ENCODE measurements at places on chromosomes 2 and 18.

GRCh38 chr2:64114063-64114911 lies 29.9 kb downstream of the PELI1 start:
- no peak for DNase-seq

DNA sequence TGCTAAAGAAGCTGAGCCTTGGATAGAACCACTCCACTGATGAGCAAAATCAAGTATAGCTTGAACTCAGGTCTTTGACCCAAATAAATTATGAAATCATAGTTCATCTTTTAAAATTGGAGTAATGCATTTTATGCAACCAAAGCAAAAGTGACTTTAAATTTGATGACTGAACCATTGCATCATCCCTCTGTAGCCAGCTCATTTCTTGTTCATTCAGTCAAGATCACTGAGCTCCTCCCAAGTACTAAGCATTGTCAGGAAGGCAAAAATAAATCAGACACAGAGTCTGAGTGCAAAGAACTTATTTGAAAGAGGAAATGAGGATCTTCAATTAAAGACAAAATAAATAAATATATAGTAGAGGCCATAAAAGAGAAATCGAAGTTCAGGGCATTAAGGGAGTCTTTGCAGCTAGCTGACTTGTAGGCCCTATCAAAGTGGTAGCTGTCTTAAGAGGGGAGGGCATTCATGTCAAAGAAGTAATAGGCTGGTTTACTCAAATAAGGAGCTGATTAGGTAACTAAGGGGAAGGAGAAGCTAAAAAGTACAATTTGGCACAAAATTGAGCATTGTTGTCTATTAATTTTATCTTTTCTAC lies 411.8 kb downstream of the MTX2 start:
- no peak for DNase-seq

GRCh38 chr2:197071790-197072436 lies 145.4 kb upstream of the PGAP1 start:
- no peak for DNase-seq

GRCh38 chr2:226794751-226795171 lies 4.9 kb downstream of the IRS1 start:
- DNase-seq: no peak

- DNase-seq: no peak
These were observed 275 bp downstream of the HOXD8 start for GRCh38 chr2:176129813-176130146.

DNA sequence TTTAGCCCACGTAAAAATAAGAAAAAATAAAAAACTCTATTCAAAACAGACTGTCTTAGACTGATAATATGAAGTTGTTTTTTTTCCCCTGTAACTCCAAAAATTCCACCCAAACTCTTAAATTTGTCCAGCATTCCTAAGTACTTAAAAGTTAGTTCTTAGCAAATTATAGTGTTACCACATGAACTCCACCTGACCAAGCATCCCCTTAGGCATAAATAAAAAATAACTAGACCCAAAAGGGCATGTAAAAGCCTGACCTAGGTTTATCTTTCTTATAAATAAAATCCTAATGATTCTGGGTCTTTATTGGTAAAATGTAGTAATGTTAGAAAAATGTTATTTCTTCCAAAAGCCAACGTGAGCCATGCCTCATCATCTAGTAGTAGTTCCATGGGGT lies 54.3 kb downstream of the TTC21B start:
- no peak for DNase-seq

DNA sequence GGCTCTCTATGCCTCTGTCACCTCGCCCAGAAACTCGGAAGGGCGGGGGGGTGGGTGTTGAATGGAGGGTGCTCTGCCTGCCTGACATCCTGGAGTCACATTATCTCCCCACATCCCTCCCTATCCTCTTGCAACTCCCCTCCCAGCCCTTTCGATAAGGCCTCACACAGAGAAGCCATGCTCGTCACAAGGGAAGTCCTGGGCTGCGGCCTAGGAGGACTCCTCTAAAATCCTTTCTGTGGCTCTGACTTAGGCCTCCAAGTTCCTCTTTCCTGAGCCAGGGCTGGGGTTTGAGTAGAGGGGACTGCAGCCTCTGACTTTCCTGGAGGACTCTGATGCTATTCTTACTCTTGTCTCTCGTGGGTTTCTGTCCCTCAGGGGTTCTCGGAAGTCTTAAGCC lies 75.0 kb upstream of the PKDCC start:
- DNase-seq: no peak

GRCh38 chr2:180046776-180047175 lies 39.7 kb upstream of the CWC22 start:
- DNase-seq: no peak

- no peak for DNase-seq
These were observed 8.4 kb upstream of the IKZF2 start for GRCh38 chr2:213159768-213160167.

DNA sequence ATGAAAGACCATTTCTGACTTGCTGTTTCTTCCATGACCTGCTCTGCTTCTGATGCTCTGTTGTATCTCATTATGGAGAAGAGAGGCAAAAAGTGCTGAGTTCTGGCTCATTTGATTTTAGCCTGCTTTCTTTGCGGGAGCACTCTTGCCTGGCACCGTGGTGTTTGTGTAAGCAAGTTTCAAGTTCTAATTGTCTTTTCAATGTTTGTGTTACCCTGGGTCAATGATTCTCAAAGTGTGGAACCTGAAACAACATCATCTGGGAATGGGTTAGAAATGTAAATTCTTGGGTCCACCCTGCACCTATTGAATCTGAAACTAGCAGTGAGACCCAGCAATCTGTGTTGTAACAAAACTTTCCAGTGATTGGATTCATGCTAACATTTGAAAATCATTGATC lies 85.5 kb upstream of the STON1 start:
- DNase-seq: no peak

GRCh38 chr2:126368758-126369157 lies 287.2 kb upstream of the GYPC start:
- no peak for DNase-seq

GRCh38 chr18:39296293-39296888 lies 1730.8 kb upstream of the CELF4 start:
- DNase-seq: no peak

GRCh38 chr2:229127471-229127870 lies 143.6 kb downstream of the PID1 start:
- no peak for DNase-seq

DNA sequence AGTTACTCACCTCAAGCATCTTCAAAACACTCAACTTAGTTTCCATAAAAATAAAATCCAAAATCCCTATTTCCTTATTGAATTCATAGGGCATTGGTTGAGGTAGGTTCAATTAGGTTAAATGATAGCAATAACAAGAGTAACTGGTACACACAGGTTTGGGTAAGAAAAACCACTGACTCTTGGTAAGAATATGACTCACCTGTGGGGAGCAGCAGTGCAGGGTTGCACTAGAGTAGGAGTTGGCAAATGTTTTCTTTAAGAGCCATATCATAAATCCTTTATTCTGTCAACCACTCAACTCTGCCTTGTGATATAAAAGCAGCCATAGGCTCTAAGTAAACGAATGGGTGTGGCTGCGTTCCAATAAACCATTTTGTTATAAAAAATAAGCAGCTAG lies 71.4 kb upstream of the CDH20 start:
- DNase-seq: no peak

- DNase-seq: no peak
These were observed 150.1 kb upstream of the RIOK3 start for GRCh38 chr18:23302851-23303527.

GRCh38 chr2:197800091-197800490 lies 4.3 kb upstream of the PLCL1 start:
- DNase-seq: no peak

DNA sequence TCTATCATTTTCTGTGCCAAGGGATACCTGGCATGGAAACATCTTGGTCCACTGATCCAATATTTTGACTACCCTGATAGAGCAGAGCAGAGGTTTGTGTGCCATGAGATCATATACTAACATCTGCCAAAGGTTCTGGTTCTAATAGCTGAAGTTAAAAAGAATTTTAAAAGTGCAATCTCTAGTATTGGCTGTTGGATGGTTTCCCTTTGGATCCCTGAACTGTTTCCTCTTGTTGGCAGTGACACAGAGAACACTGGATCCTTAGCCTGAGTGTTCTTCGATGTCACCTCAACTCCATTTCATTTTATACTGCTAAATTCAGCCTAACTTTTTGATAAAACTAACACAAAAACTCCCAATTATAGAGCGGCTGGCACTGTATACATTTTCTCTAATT lies 169.3 kb upstream of the FBXO11 start:
- no peak for DNase-seq

- no peak for DNase-seq
These were observed 81.1 kb downstream of the LONRF2 start for GRCh38 chr2:100241236-100241635.

DNA sequence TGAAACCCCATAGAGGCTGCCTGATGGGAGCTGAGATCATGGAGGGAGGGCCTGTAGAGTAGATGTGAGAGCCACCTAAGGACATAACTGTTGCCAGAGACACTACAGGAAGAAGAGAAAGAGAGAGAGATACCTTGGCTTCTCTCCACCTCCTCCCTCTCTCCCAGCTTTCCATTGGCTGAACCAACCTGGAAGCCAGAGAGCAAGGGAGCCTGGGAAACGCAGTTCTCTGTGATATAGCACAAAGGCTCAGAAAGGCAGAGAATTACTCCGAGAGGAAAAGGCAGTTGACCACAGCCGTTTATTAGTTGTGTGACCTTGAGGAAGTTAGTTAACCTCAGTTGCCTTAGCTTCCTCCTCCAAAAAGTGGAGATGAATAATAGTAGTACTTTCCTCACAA lies 37.7 kb upstream of the MAT2A start:
- no peak for DNase-seq

- DNase-seq: no peak
These were observed 111.4 kb downstream of the EIPR1 start for GRCh38 chr2:3265981-3266924.

- no peak for DNase-seq
These were observed 59.6 kb downstream of the FASTKD2 start for GRCh38 chr2:206824993-206825392.

- DNase-seq: no peak
These were observed 107.1 kb downstream of the POLE4 start for GRCh38 chr2:75065402-75066008.

DNA sequence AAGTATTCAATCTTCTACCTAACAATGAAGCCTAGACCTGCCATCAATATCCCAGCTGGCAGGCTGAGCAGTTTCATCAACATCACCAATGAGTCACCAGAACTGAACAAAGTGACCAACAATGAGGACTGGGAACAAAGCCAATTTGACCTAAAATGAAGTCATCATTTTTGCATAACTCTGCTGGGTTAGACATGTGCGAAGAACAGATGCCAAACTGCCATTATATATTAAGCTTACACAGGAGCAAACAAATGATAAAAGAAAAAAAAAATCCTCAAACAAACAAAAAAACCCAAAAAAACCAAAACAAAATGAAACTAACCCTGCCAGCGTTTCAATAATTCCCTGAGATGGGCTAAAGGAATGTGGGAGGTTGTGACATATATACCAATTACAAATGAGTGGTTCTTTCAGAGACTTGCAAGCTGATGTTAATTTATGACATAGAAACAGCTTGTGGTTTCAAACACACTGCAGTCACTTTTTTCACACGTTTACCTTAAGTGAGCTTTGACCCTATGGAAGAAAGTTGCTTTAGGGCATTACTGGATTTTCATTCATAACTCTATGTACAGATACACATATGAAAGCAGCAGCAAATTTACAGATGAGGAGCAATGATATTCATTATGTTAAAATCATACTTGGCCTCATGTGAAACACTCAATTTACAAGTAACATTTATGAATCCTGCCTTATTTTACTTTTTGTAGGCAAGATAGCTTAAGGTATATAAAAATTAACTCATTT lies 56.9 kb upstream of the CCDC141 start:
- DNase-seq: no peak

GRCh38 chr2:136932700-136933099 lies 167.4 kb downstream of the THSD7B start:
- no peak for DNase-seq

- no peak for DNase-seq
These were observed 5.1 kb downstream of the PLEKHA3 start for GRCh38 chr2:178485356-178485755.

- DNase-seq: no peak
These were observed 33.2 kb downstream of the RALBP1 start for GRCh38 chr18:9508446-9509025.

- no peak for DNase-seq
These were observed 282.3 kb downstream of the MBD5 start for GRCh38 chr2:148303161-148303560.

DNA sequence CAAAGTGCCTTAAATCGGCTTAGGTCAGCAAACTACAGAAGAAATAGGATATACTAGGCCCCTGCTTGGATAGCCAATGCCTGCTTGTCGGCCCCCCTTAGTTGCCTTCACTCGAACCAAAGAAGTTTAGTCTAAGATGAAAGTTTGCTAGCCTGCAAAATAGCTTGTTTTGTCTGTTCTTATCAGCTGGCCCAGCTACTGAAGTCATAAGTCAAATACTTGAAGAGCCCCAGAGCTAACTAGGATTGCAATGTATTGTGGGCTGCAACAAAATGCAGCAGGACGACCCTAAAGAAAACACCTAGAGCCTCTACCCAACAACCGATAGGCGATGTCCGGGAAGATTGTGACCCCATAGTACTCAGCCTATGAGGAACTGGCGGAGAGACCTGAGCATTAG lies 183.5 kb upstream of the HS6ST1 start:
- no peak for DNase-seq

GRCh38 chr18:43389163-43389562 lies 111.9 kb upstream of the SYT4 start:
- no peak for DNase-seq

GRCh38 chr18:57901825-57902589 lies 98.9 kb upstream of the ATP8B1 start:
- DNase-seq: no peak

GRCh38 chr2:86174445-86174844 lies 20.8 kb downstream of the IMMT start:
- DNase-seq: no peak

- no peak for DNase-seq
These were observed 38.9 kb downstream of the ADCY3 start for GRCh38 chr2:24881158-24881557.

- no peak for DNase-seq
These were observed 109.1 kb downstream of the RIF1 start for GRCh38 chr2:151518802-151519201.

GRCh38 chr2:1586251-1586922 lies 157.9 kb downstream of the PXDN start:
- no peak for DNase-seq

GRCh38 chr18:45449418-45450227 lies 165.7 kb upstream of the SLC14A2 start:
- no peak for DNase-seq

DNA sequence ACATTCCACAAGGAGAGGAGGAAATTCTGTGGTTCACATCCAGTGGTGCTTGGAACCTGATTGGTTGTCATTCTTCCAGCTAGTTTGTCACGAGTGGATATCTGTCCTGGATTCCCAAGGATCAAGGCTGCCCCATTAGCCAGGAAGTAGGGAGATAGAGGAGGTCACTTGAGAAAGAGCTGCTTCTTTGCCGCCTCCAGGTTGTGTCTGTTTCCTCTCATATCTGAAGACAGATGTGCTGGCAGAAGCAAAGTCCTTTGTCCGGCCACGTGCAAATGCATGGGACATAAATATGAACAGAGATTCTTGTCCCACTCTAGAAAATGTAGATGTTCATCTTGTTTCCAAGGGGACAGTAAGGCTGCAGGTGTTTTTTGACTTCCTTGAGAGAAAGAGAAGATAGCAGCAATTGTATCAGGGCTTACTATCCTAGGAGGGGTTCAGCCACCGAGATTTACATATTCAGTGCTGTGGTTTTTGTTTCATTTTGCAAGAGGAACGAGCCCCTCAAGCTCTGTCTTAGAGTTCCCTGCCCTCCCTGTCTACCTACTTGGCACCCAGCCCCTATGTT lies 174.4 kb downstream of the RPIA start:
- no peak for DNase-seq

All from effector memory CD8-positive, alpha-beta T cell (primary cell).